ENCODE measurements at places on chromosomes 11 and 22.
A peak's percentile ranks its signal among the peaks of the same experiment; 100 is the strongest.

DNA sequence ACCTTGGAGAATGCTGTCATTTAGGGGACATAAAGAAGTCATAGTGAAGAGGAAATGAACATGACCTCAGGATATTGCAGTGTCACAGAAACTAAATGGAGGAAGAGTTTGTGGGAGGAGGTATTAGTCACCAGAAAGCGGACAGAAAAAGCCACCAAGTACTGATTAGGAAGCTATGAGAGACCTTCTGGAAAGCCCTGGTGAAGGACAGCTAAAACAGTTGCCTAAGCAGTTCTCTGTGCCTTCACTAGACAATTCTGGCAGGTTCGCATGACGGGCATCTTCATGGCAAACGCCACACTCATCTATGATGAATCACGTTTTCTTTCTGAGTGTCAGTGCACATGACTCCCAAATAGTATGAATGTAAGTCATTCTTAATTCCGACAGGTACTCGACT is 325.8 kb downstream of the C11orf87 start:
- DNase-seq: no peak

DNA sequence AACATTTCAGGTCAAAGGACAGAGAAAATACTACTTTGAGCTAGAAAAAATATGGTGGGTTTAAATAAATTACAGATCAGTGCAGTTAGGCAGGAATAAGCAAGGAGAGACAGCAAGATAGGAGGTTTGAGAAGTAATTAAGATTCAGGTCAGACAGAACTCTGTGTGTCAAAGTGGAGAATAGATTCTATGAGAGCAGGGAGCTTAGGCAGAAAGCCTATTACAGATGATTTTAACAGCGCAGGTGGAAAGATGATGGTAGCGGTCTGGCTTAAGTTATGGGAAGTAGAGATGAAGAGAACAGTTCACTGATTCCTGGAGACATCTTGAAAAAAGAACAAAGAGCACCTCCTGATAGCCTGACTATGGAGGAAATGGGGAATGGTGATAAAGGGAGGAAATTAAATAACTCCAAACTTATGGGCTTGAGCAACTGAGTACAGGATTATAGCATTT is 106.0 kb downstream of the APIP start:
- no peak for DNase-seq

GRCh38 chr22:32700191-32700882 is 101.2 kb upstream of the TIMP3 start:
- DNase-seq: no peak

- DNase-seq: no peak
These were observed 12.8 kb downstream of the SCYL1 start for GRCh38 chr11:65537620-65538231.

DNA sequence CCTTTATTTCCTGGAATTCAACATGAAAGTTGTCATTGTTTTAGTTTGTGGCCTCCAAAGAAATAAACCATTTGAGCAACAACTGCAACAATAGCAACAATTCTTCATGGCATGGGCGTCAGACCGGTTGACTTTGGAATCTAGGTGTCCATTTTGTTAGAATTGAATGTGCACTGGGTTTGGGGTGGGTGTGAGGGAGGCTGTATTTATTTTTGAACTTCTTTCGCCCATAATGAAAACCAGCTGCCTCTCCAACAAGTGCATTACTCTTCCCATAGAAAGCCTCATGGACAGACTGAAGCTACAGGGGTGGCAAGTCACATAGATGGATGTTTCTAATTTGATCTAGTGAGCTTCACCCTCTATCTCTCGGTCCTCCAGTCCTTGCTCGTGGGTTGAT is 85.4 kb downstream of the ADAMTS15 start:
- DNase-seq: no peak

DNA sequence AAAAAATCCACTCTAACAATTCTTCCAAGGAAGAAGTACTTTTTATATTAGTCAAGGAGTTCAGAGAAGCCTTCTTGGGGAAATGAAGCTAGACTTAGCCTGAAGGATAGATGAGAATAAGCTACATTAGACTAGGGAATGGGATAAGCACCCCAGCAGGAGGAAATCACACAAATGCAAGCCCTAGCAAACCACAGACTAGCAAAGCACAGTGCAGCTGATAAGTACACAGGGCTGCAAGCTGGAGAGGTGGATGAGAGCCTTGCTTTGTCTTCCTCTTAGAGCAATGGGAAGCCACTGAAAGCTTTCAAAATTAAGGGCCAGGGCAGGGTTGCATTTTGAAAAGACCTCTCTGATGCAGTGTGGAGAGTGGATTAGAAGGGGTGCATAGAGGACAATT is 946.2 kb downstream of the LRRC4C start:
- DNase-seq: no peak

DNA sequence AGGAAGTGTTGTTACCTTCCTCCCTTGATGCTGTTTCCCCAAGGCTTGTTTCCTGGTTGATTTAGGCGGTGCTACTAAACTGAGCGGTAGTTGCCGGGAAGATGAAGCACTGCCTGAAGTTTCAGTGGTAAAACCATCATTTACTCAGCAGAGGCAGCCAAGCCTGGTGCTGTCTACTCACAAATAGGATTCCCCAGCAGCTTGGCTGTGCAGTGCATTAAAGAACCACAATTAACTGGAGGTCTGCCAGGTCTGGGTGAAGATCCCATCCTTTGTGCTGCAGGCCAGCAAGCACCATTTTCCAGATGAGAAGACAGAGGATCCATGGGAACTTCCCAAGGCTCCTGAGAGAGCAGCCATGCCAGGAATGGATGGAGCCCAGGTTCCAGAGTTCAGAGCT is 231.9 kb upstream of the E2F8 start:
- no peak for DNase-seq

DNA sequence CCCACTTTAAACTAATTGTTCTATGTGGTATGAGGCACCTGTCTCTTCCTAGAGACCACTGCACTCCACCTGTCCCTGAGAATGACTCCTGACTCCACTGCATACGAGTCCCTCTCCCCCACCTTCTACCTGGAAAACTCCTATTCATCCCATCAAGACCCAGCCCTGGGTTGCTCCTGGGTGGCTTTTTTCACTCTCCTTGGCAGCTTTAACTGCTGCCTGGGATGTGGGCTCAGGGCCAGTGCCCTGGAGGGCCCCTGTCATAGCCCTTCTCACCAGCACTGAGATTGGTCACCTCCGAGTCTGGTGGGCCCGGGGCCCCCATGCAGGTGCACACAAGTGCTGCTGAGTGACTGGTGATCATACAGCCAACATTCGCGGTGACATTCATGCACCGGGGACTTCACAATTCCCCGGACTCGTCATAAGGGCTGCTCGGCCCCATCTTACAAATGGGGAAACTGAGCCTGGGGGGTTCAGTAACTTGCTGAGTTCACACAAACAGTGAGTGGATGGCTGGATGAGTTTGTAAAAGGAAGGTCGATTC is 25.9 kb upstream of the TOLLIP start:
- no peak for DNase-seq

DNA sequence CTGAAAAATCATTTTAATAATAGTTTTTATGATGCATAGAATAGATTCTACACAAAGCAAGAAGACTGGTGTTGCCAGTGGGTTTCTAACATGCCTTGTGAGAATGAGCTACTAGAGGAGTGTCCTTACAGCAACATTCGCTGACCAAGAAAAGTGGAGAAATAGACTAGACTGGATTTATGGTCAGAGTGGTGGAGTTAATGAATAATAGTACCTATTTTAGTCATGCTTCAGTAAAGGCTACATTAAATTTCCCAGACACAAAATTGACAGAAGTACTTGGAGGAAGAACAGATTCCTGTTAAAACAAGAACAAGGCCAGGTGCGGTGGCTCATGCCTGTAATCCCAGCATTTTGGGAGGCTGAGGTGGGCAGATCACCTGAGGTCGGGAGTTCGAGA is 539.2 kb downstream of the ETS1 start:
- no peak for DNase-seq

GRCh38 chr11:78711735-78712134 is 137.1 kb upstream of the NARS2 start:
- no peak for DNase-seq

DNA sequence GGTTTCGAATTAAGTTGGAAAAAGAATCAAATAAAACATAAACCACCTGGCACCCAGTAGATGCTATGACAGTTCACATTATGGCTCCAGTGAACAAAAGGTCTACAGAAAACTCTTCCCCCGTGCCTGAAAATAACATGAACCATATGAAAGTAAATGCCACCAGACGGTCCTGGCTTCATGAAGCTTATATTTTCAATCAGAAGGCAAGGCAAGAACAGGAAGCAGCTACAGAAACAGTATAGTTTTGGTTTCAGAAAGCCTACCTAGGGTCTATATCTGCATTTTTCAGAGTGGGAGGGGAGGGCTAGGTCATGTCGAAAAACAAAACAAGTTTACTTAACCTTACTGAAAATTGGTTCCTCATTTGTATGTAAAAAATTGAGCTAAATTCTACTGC is 9.8 kb downstream of the RAB30 start:
- DNase-seq: no peak

DNA sequence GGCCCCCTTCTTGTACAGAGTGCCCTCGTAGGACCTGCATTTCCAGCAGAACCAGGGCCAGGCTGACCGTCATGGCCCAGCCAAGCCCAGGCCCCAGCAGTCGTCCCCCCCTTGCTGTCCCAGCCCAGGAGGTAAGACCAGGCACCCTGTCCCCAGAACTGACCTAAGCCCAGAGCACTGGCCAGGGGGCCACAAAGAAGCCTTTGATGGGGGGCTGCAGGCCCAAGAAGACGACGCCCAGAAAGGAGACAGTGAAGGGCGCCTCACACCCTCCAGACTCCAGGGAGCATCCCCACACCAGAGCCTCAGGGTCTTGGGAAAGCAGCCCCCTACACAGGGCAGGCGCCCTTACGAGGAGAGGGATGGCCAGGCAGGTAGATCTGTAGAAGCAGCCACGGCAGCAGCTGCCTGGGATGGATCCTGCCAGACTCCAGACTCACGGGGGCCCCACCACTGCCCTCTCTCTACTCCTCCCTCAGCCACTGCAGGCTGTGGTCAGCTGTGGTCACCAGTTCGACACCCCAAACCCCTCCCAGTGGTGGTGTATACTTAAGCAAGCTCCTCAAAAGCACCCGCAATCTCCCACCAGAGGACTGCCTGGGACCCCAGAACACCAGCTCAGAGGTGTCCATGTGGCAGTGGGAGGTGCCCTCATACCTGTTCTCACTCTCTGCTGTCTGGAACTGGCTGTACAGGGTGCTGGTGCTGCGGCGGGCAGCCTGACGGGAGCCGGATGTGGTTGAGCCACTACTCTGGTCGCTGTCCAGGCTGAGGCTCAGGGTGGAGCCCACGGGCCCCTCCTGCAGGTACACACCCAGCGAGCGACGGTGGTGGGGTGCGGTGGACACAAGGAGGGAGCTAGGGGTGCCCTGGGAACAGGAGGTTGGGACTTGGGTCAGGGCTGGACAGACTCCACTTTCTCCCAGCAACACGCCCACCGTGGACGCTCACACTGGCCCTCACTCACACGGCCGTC is 27.0 kb downstream of the SBF1 start:
- no peak for DNase-seq

DNA sequence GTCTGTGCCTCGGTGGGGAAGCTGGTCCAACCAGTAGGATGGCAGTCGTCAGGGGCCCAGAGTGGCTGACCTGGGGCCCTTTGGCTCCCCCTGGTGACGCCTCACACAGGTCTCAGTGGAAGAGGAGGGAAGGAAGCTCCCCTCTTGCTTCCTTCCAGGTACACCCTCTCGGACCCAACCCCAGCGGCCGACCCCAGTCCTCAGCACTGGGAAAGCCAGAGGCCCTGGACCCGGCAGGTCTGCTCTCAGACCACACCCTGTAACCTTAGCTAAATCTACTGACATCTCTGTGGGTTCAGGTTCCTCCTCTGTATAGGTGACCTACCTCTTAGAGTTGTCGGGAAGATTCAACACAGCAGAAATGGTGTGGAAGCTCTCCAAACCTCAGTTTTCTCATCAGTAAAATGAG is 3.4 kb upstream of the SCUBE1 start:
- DNase-seq: peak; percentile 41

- DNase-seq: no peak
These were observed 379.1 kb downstream of the MN1 start for GRCh38 chr22:27422442-27422841.

DNA sequence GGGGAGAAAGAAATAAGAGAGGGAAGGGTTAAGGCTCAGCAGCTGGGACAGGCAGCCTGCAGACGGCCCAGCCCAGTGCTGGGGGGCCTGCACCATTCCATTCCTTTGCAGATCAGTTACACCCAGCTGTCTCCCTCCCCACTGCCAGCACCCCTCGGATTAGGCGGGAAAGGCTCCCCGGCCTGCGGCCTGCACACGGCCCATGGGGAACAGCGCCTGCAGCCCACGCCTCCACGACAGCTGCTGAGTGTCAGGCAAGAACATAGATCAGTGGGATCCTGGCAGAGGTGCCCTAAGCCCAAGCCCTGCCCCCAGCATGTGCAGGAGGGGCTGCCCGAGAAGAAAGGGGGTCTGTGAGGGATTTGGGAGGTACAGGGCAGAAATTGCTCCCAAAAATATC is 65.8 kb upstream of the MYOD1 start:
- DNase-seq: no peak

DNA sequence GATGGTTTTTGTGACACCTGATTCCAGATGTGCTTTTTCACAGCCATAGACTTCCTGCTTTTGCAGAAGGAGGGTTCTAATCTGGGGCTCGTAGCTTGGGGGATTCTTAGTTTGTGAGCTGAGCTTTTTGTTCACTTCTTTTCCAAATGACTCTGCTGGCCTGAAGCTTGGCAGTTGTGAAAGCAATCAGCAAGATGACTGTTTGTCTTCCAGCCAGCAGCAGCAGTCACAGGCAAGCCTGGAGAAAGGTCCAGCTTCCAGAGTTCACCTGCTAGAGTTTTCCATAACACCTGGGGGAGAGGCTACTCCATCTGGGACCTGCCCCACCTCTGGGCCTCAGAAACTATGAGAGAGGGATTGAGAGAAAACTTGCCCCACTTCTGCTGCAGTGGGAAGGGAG is 4.1 kb downstream of the MARK2 start:
- no peak for DNase-seq

- DNase-seq: no peak
These were observed 20.5 kb upstream of the MPPED1 start for GRCh38 chr22:43391306-43391705.

GRCh38 chr11:65551572-65552387 is 6.4 kb downstream of the LTBP3 start:
- DNase-seq: peak; percentile 51

GRCh38 chr22:38203090-38203810 is 1.5 kb downstream of the MAFF start:
- DNase-seq: no peak

- DNase-seq: no peak
These were observed 117.7 kb upstream of the CCDC90B start for GRCh38 chr11:83403691-83404389.

- no peak for DNase-seq
These were observed 40.9 kb downstream of the EXT2 start for GRCh38 chr11:44136176-44136945.

GRCh38 chr11:20021771-20022362 is 138.4 kb downstream of the DBX1 start:
- DNase-seq: no peak

DNA sequence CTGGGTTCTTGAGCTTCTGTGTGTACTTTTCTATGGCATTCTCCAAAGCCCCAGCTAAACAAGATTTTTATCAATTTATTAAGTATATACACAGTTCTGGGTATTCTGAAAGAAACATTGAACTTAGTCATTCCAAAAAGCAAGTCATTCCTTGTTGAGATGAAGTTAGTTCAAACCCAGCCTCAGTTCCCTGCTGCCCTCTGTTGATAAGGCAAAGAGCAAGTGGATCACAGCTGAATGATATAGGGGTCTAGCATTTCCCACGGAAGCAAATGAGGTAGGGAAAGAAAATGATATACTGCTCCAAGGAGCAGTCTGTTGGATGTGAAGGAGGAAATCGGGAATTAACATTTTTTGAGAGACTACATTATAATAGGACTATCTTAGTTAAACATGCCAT is 841.8 kb upstream of the TENM4 start:
- no peak for DNase-seq

- no peak for DNase-seq
These were observed 904.5 kb upstream of the API5 start for GRCh38 chr11:42407341-42407740.
